ENCODE measurements at places on chromosomes 3 and 15.

DNA sequence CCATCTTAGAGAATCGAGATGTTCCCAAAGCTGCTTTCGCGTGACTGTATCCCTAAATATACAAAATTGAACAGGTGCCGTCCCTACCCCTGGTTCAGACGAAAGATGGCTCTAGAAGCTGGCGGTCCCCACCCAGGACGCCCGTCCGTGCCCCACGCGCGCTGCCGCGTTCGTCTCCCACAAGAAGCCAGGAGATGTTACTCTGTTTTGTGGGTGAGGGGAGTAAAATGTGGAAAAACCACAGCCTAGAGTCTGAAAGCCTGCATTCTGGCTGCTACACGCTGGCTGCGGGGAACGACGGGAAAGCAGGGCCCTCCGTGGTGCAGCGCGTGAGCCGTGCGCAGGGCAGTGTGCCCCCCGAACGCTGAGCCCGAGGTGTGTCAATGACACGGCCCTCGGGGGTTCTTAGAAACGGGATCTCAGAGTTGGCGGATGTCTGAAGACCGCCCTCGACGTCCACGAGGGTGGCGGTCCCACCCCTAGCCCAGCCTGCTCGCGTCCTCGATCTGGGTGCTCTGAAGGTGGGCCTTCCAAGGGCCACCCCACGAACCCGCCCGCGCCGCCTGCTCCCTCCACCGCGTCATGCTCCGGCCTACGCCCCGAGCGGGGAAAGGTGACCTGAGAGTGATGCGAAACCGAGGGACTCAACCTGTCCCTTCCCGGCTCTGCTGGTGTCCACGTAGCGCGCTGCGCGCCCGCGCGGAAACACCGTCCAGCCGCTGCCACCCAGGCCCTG, 95.6 kb downstream of the OCA2 start:
- DNase-seq = no peak

DNA sequence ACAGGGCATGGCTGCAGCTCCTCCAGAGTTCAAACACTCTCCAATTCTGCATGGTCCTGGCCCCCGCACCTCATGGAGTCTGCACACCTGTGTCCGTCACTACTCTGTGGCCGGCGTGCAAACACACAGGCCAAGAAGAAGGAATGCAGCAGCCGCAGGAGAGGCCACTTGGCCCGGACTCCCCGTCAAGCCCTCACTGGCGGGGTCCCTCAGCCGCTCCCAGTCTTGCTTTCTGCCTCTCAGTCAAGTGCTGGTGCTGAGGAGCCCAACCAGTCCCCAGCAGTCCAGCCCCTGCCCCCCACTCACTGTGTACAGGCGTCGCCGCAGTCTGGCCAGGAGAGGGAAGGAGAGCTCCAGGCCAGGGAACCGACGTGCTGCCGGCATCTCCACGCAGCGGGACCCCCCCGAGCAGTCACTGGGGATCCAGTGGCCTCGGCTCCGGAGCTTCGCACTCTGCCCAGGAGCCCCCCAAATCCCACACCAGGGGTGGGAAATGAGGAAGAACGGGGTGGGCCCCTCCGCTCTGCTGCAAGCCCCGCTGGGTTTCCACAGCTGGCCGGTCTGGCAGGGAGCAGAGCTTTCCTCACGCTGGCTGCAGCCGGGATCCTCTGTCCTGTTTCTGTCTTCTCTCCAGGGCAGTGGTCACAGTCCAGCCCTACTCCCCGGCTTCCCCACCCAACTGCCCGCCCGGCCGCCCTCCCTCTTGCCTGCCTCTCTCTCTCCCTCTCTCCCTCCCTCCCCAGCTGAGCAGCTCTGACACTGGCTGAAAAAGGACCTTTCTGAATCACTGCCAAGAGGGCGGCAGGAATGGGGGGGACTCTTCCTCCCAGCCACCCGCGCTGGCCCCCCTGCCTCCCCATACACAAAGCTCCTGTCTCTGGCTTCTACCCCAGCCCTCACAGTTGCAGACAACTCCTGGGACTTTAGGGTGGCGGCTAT, 16.0 kb downstream of the TNK2 start:
- DNase-seq = no peak

DNA sequence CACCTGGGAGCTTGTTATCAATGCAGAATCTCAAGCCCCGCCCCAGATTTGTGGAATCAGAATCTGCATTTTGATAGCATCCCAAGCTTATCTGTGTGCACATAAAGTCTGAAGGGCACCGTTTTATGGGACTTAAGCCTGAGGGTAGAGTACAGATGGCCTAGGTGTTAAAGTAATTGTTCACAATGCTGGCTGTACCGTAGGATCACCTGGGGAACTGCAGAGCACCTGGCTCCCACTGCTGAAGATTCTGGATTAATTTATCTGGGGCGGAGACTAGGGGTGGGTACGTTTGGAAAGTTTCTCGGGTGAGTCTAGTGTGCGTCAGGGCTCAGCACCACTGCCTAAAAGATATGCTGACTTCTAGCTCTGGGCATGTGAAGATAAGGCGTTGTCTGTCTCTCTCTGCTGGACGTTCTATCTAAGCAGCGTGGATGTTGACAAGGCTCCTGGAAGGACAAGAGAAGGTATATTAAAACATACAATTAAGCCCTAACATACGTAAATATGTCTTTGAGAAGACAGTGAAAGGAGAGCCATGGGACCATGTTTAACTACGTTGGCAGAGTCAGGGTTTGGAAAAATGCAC, 63.2 kb upstream of the RASGRP1 start:
- DNase-seq = no peak

- no peak for DNase-seq
Observed at GRCh38 chr3:17122758-17123157, 238.0 kb downstream of the PLCL2 start.

GRCh38 chr3:13236557-13237173, 163.4 kb upstream of the IQSEC1 start:
- no peak for DNase-seq

DNA sequence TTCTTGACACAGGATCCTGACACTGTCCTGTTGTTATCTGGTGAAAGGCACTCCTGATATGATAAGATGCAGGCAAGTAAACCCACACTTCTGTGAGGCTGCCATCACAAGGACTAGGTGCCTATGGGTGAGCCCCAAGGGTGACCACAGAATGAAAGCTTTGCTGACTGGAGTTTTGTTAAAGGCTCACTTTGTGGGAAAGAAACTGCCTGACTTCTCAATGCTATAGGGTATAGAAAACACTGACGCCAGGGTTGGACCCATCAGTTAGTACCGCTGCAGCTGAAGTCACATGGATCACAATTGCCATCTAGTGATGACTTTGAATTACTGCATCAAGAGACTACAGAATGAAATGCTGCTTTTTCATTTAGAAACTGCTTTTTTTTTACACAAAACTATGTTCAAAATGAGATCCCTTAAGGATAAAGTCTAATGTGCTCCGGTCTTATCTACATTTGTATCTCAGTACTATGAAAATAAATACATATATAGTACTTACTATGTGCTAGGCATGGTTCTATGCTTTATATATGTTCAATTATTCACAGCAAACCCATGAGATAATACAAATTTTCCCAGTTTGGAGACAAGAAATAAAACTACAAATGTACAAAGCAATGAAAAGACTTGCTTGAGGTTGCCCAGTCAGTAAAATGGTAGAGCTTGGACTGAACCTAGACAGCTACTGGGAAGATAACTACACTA, 64.2 kb upstream of the CMSS1 start:
- DNase-seq = no peak
